Left cardiac atrium (tissue), 4 donors: ENCODE measurements at places on chromosomes 3 and 15. TPM values are rescaled to one million over a fixed set of nuclear protein-coding genes. Genes with fewer than 3 reads are reported as not detected.

Gene IQCH
- total RNA-seq = 0.53 TPM

Gene SCAANT1
- total RNA-seq = not detected

Gene ACAN
- 0.09 TPM for total RNA-seq

Gene LDHAL6B
- not detected for total RNA-seq

Gene SLC22A14
- 0.13 TPM for total RNA-seq

Gene MED12L
- total RNA-seq = 0.44 TPM

Gene WDR93
- not detected for total RNA-seq

Gene P2RY1
- 2.8 TPM for total RNA-seq

Gene ITPKA
- 1.6 TPM for total RNA-seq

Gene SPINT1
- 1.4 TPM for total RNA-seq

DNA sequence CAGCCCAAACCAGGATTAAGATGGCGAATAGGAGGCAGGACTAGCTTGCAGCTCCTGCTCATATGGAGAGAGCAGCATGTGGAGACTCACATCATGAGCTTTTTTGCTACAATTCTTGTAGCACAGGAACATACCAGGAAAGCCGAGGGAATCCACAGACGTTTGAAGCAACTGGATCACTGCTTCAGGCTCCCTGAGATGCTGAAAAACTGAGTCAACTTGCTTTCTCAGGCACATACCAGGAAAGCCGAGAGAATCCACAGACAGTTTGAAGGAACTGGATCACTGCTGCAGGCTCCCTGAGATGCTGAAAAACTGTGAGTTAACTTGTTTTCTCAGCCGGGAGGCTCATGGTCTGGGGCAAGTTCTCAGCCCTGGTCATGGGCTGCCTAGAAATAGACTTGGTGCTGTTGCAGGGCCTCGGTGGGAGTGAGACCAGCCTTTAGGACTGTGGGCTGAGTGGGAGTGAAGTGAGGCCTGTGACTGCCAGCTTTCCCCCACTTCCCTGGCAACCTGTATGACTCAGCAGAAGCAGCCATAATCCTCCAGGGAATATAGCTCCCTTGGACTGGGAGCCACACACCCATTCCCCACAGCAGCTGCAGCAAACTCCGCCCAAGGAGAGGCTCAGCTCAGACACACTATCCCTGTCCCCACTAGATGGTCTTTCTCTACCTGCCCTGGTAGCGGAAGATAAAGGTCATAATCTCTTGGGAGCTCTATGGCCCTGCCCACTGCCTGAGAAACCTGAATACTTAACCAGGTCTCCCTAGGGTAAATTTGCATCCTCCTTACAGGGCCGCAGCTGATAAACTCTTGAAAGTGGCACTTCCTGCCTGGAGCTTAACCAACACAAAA lies 51.9 kb upstream of the PFN2 start:
- no peak for DNase-seq

- DNase-seq = no peak
These were observed 366.6 kb downstream of the GBE1 start for GRCh38 chr3:81394651-81395524.

DNA sequence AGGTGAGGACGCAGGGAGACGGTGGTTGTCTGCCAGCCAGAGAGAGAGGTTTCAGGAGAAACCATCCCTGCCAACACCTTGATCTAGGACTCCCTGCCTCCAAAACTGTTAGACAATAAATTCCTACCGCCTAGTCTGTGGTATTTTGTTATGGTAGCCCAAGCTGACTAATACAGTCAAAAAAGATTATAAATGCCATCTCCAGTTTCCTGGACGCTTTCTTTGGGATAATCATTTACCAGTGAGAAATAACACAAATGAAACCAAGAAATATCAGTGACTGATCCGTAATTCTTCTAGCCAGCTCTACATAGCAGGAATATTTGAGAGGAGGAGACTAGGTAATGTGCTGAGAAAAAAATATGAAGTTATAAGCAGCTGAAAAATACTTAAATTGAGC lies 707.8 kb upstream of the LMCD1 start:
- DNase-seq = no peak

DNA sequence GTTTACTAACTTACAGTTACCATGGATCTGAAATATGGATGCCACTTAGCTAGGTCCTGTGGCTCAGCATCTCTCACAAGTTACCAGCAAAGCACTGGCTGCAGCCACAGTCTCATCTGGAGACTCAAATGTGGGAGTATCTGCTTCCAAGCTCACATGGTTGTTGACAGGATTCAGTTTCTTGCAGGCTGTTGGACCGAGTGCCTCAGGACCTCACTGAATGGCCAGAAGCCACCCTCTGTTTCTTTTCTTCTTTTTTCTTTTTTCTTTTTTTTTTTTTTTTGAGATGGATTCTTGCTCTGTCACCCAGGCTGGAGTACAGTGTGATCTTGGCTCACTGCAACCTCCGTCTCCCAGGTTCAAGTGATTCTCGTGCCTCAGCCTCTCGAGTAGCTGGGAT lies 20.1 kb upstream of the AMOTL2 start:
- no peak for DNase-seq

DNA sequence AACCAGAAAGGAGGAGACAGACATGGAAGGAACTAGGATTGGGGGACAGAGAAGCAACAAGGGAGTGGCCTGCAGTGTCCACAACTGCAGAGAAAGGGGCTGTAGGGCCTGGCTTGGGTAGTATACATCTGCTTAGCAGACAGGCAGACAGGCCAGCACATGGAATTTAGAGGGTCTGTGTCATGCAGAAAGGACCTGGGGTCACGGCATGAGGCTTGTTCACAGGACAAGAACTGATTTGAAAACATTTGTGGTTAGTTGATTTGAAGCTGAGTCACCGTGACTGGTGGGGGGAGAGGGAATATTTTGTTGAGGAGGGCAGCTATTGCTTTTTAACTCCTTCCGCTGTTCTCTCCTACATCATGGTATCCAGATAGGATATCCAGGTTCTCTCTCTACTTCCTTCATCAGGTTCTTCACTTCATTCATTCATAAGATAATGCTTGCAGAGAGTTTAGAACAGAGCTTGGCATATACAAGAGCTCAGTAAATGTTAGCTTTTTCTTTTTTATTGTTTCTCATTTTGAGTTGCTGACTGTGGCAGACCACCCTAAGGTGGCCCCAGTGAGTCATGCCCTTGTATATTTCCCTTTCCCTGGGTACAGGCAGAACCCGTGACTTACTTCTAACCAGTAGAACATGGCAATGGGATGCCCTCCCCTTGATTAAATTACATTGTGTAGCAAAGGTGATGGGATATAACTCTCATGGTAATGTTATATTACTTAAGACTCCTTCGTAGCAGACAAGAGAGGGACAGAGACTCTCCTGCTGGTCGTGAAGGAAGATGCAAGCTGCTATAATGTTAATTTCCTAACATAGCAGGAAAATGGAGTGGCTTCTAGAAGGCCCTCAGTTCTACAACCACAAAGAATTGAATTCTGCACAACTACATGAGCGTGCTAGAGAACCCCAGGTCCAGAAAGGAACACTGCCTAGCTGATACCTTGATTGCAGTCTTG lies 95.0 kb upstream of the NMNAT3 start:
- DNase-seq = no peak

DNA sequence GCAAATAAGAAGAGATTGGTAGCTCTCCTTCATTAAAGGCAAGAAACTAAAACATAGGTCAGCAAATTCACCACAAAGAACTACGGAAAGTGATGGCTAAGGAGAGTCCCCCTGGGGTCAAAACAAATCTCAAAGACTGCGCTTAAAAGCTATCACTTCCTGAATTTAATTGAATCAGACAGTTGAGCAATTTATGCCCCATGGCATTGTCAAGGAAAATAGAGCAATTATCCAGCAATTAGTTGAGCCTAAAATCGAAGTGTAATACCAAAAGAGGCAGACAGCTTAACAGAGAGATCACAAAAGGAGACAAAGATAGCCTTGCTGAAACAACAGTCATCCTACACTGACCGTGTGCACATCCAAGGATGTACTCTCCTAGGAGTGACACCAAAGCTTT lies 74.4 kb upstream of the SCN10A start:
- DNase-seq = no peak

- no peak for DNase-seq
These were observed 23.4 kb upstream of the DYNC1LI1 start for GRCh38 chr3:32593903-32594525.

- no peak for DNase-seq
These were observed 20.0 kb upstream of the SLC25A26 start for GRCh38 chr3:66200786-66201185.

DNA sequence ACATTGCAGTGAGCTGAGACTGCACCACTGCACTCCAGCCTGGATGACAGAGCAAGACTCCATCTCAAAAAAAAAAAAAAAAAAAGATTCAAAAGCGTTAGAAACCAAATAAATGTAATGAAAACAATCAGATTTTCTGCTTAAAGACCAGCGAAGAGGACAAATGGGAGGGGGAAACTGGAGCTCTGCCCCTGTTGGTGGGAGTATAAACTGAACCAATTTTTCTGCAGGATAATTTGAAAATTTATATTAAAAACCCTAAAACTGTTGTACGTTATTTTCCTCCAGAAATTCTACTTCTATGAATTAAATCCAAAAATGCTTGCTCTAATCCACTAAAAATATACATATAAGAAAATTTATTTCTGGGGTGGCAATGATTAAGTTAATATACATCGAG lies 25.3 kb upstream of the ZSCAN2 start:
- no peak for DNase-seq

DNA sequence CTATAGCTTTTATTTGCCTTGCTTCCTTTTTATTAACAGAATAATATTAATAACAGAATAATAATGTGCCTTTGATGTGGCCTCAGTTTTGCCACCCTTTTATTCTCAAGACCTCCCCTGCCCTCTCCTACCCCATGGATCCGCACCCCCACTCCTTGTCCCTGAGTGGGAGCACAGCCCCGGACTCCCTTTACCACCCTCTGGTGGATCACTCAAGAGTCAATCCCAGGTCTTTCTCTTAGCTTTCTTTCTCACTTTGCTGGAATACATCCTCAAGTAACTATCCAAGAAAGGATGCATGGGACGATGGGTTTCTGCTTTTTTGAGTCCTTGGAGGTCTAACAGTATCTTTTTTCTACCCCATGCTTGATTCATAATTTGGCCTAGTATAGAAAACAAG lies 63.4 kb downstream of the KLF13 start:
- DNase-seq = no peak
